ENCODE measurements at places on chromosomes 16 and 17.

- DNase-seq, result no peak
These were observed at the start of gene HOXB2 for GRCh38 chr17:48545022-48545375. Gene HOXB2 (minus strand): TSS chr17:48545109. CDS start chr17:48544911, 198 bp downstream.

- no peak for DNase-seq
These were observed 1.9 kb downstream of the SRSF1 start for GRCh38 chr17:58005031-58005727.

DNA sequence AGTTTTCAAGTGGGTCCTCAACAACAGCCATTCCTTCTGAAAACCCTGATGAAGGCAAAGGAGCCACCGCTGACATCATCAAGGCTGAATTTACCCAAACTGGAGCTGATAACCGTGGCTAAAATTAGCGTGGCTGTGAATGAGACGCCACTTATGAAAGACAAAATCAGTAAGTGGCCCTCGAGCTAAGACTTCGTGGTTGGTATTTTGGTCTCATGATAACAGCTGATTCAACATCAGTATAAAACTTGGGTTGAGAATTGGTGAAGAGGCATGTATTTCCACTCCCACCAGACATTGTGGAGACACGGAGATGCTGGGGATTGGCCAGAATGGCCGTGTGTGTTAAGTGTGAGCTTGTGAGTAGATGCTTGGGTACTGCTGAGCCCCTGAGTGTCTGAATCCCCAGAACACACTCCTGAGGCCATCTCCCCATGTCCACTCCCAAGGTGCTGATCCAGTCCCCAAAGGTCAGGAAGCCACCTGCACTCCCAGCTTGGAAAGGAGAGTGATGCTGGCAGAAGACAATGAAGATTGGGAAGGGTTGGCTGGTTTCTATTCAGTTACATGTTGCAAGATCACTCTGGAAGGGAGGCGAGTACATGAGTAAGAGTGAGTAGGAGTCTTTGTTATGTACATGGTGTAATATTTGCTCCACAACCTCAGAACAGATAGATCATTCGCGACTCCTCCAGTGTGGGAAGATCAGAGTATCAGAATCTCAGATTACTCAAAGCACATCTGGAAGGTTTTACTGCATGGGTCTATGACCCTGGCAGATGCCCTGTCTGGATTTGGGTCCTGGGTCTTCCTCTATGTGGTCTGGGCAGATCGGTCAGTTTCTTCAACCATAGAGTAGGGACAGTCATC, 207.7 kb downstream of the HS3ST3A1 start:
- no peak for DNase-seq

DNA sequence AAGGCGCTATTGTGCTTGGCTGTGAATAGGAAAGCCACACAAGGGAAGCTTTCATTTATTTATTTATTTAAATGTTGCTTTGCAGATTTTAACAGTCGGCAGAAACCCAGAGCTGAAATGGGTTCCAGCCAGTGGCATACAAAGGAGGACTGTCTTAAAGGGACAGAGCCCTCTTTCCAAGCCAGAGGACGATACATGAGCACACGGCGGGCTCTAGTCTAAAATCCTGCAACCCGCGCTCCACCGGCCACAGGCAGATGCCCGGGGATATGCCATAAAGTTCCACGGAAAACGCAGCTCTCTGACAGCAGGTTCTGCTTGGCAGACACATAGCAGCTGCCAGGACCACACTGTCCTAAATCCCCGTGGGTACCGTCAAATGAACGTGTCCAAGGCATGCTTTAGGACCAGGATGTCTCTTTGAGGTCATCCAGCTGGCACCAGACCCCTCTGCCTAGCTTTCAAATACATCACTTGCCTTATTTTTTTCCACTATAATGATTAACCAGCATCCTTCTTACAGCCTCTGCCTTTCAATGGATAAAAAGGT, 64.6 kb downstream of the CYTH1 start:
- DNase-seq, result no peak

GRCh38 chr17:68878226-68878885, 76.8 kb downstream of the ABCA8 start:
- no peak for DNase-seq

- DNase-seq, result no peak
These were observed 331.5 kb downstream of the HAPSTR1 start for GRCh38 chr16:9422762-9423513.

DNA sequence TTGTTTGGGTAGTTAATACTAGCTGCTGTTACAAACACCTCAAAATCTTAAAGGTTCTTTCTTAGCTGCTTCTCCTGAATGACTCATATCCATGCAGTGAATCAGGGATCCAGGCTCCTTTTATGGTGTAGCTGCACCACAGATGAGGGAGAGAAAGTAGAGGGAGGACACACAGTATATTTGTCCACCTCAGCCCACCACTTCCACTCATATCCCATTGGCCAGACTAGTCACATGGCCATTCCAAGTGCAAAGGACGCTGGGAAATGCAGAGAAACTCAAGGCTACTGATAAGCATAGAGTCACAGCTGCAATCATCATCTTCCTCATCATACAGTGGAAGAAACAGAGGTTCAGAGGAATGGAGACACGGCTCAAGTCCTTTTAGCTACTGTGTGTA, 63.8 kb downstream of the GSG1L start:
- DNase-seq, result no peak

DNA sequence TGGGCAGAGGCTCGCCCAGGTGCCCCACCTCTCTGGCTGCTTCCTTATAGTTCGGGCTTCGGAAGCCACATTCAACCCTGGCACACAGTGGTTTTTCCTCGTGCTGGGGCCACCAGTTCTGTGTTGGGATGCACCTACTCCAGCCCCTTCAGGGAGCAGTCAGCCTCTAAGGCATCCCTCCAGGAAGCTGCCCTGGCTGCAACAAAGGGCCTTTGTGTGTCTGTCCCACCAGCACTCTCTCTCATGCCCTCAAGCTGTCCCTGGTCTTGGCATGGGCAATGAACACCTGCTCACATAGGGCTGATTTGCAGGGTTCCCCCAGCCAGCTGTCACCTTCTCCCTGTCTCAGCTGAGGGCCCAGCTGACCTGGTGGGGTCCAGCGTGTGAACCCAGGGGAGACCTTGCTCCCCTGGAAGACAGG, 754 bp upstream of the NOXO1 start:
- no peak for DNase-seq

DNA sequence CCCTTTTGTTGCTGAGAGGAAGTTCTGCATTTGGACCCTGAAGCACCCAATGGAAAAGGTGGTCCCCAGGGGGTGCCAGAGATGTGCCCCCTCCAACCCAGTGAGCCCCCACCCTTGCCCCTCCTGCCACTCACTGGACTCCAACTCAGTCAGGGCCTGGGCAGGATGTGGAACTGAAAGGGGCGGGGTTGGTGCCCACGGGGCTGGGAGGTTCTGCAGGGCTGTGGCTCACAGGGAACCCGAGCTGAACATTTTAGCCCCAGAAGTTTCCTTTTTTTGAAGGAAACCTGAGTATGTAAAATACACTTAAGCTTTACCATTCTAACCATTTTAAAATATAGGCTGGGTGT, 15.8 kb upstream of the OGFOD3 start:
- DNase-seq, result no peak

All from activated naive CD4-positive, alpha-beta T cell (primary cell).